Kidney glomerular epithelial cell (primary cell): ENCODE measurements at places on chromosomes 1 and 21.

- DNase-seq: no peak
Measured at GRCh38 chr1:143643148-143643885, 328.5 kb downstream of the FAM72C start.

GRCh38 chr1:183461350-183461749 is 10.9 kb upstream of the SMG7 start:
- no peak for DNase-seq

DNA sequence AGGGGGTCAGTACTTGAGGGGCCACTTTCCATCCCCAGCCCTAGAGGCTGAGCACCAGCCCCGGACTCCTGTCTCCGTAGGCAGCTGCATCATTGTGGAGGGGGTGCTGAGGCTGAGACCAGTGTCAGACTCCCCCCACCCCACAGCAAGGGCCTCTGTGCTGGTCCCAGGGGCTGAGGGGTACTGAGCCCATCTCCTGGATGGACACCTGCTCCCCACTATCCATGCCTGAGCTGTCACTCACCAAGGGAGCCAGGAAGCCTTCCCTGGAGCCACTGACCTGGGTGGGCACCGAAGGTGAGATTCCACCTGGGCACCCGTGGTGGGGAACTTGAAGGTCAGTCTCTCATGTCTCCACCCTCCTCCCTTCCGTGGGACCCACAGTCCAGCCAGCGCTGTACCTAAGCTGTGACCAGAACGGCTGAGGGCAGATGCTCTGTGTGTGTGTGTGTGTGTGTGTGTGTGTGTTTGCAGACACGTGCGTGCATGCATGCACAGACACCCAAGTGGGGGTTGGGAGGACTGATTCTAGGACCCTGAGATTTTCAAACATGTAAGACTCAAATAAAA is 9.3 kb downstream of the DISP3 start:
- no peak for DNase-seq

DNA sequence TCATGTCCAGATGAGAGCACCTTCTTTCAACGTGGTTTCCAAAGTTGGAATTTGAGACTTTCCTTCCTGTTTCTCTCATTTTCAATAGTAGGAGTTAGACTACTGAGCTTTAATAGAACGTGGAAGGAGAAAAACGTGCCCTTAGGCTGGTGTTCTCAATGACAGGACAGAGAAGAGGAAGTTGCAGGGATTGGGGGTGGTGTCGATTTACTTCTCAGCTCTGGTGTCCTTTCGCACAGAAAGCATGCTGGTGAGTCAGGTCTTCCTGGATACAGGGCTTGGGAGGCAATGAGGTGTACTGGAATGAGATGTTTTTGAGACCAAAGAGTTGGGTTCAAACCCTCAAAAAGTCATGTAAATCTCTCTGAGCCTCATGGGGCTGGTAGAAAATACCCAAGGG is 67.1 kb downstream of the HIVEP3 start:
- peak; percentile 18 for DNase-seq

- no peak for DNase-seq
Measured at GRCh38 chr1:93384656-93385055, 38.9 kb downstream of the DR1 start.

DNA sequence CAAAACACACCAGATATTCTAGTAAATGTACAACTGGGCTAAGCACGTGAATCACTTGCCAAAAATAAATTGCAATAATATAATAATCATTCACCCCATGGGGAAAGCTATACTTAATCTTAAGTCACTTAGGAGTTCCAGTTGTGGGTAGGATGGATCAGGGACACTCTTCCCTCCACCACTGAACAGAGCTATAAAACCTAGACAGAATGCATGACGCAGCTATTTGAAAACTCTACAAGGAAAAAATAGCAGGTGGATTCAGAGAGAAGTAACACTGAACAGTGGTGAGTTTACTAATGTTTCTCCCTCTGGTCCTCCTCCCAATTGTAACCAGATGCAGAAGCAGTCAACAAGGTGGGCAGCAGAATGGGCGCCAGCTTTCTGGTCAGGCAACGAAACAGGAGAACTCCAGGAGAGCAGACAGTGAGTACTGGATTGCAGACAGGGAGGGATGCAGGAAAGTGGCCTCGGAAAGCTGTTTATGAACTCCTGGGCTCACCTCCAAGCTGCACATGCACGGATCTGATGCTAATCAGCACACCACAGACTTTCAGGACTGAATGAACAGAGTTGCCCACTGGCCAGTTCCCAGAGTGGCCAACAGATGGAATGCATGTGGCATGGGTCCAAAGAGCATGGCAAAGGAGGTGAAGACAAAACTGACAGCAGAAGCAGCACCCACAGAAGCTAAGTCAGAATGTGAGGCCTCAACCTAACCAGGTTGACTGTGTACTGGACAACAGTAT is 41.4 kb downstream of the TARBP1 start:
- no peak for DNase-seq

DNA sequence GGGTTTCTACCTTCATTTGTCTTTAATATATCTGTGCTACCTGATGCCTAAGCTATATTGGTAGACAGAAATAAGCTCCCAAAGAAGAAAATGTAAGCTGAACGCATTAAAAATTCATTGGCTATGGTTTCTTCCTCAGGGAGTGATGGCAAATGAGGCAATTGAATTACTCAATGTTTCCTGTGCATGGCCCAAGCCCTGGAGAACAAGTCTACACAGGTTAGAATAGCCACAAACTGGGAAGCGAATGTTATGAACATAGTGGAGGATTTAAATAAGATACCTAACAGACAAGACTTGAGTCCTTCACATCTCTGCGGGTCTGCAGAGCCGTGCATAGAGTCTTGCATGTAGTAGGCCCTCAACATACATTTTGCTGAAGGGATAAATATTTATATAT is 350.3 kb downstream of the RWDD3 start:
- no peak for DNase-seq

DNA sequence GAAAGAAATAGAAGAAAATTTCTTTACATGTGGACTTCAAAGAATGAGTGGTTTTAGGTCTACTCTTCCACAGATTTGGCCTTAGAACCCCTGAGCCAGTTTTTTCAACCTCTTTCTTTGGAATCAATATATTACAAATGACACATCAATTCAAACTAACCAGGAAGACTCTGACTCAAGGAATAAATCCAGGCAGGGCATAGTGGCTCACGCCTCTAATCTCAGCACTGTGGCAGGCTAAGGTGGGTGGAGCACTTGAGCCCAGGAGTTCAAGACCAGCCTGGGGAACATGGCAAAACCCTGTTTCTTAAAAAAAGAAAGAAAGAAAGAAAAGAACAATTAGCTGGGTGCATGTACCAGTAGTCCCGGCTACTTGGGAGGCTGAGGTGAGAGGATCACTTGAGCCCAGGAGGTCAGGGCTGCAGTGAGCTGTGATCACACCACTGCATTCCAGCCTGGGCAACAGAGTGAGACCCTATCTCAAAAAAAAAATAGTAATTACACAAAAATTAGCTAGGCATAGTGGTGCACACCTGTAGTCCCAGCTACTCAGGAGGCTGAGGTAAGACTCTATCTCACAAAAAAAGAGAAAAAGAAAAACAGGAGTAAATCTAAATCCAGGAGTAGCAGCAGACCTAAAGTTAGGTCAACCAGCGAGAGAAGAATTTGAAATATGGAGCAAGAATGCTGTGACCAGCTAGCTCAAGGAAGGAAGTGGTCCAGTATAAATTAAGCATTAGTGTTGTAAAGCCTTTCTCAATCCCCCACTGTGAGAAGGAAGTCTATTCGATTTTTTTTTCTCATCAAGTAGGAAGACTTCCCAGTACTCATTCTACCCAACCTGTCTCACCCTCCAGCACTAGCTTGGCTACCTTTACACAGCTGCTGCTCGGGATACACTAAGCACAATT is 1.9 kb downstream of the SORT1 start:
- DNase-seq: peak; percentile 49

- DNase-seq: no peak
Measured at GRCh38 chr1:183653876-183654451, 848 bp upstream of the APOBEC4 start.

DNA sequence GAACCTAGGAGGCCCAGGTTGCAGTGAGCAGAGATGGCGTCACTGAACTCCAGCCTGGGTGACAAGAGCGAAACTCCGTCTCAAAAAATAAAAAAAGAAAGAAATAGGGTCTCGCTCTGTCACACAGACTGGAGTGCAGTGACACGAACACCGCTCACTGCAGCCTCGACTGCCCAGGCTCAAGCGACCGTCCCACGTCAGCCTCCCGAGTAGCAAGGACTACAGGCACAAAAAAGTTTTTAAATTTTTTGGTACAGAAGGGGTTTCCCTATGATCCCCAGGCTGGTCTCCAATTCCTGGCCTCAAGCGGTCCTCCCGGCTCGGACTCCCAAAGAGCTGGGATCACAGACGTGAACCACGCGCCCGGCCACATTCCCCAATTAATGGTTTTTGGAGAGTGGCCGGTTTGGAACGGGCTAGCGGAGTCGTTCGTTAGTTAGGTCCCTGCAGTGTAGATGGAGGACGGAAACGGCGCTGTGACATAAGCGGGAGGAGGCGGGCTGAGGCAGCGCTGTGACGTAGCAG is 611 bp upstream of the GUK1 start:
- no peak for DNase-seq

DNA sequence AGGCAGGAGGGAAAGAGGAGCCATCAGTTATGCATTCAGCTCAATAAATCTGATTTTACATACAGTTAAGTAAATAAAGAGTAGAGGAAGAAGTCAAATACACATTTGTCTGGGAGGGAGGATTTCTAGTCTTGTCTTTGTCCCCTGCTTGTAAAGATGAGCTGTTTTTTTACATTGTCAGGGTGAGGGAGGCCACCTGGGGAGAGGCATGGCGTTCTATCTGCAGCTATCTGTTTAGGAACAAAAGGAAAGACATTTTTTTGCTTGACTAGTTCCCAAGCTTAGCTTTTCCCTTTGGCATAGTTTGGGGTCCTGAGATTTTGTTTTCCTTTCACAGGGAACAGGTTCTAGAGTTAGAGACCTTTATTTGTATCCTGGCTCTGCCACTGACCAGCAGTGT is 14.9 kb downstream of the RAD54L start:
- no peak for DNase-seq

GRCh38 chr1:87437663-87438295 is 109.1 kb downstream of the LMO4 start:
- no peak for DNase-seq

DNA sequence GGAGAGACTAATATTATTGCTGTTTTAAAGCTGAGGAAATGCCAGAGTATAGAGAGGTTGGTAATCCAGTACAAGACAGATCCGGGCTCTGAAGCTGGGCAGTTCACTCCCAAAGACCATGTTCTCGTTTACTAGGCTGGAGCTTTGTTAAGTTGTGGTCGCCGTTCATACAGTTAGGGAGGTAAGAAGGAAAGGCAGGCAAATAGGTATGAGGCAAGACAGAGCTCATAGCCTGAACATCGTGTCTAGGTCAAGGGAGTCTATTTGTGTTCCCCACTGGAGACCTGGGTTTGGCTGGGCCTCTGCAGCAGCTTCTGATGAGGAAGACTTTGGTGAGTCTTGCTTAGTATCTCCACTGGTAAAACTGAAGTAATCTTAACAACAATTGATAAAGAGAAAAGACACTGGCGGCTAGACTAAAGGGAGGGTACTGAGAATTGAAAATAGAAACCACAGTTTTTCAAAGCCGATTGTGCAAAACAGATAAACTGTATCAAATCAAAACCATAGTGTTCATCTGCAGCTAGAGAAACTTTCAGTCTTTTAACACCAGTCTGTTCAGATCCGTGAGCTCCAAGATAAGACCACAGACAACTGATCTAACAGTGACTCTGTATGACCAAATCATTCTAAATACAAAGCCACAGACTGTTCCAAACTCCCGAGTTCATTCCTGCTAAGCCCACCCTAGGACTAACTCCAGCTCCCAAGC is 217.0 kb upstream of the FAM78B start:
- no peak for DNase-seq

GRCh38 chr21:30719401-30719800 is 824 bp upstream of the KRTAP21-3 start:
- DNase-seq: no peak

DNA sequence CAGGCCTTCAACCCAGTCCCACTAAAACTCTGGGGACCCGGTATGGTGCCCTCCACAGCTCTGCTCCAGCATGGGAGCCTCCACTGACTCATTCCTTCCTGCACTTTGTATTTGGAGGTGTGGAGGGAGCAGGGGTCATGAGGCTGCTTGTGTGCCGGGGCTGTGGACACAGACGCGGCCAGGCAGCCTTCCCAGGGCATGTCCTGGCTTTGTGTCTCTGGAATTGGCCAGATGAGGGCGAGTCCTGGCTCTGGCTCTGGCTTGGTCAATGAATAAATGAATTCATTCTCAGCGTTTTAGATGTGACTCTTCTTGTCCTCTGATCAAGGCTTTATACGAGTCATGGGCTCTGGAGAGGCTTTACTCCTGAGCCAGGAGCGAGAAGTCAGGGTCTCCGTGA is 19.1 kb downstream of the AJAP1 start:
- no peak for DNase-seq

DNA sequence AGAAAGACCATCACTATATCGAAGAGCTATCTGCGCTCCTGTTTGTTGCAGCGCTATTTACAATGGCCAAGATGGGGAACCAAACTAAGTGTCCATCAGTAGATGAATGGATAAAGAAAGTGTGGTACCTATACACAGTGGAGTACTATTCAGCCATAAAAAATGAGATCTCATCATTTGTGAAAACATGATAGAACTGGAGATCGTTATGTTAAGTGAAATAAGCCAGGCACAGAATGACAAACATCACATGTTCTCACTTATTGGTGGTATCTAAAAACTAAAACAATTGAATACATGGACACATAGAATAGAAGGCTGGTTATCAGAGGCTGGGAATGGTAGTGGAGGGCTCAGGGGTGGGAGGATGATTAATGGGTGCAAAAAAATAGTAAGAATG is 256.2 kb downstream of the SRGAP2C start:
- no peak for DNase-seq

GRCh38 chr1:188620236-188620635 is 1791.5 kb downstream of the PLA2G4A start:
- no peak for DNase-seq

DNA sequence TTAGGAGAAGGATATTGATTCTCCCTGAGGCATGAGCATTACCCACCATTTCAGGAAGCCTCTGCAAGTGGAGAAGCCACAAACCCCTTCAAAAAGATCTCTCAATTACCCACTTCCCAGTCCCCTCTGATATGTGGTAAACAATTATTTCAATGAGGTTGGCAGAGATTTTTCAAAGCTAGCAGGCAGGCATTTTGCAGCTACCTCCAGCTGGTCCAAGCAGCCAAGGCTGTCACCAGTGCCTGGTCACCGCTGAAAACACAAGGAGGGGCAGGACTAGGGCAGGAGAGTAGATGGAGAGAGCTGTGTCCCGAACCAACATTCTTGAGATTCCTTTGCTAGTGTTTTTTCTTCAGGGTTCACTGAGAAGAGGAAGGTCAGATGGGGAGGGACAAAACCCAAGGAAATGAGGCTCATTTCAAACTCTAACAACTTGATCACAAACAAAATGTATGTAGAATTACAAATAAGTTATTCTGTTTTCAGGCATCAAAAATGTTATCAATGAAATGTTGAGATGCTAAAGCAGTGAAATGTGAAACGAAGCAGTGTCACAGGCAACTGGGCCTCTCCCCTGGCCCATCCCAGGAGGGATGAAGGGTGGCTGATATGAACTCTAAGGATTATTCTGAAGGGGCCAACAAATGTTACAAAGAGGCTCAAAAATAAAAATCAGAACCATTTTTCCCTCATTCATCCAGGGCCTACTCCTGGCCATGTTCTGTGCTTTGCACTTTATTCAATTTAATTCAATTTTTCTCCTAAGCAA is 22.3 kb downstream of the APP start:
- peak; percentile 65 for DNase-seq

GRCh38 chr1:45512641-45513054 is 9.0 kb downstream of the PRDX1 start:
- DNase-seq: peak; percentile 54
